ENCODE measurements at places on chromosomes 13 and 19.

- no peak for DNase-seq
Observed at GRCh38 chr13:31864307-31864706, 125.0 kb downstream of the RXFP2 start.

DNA sequence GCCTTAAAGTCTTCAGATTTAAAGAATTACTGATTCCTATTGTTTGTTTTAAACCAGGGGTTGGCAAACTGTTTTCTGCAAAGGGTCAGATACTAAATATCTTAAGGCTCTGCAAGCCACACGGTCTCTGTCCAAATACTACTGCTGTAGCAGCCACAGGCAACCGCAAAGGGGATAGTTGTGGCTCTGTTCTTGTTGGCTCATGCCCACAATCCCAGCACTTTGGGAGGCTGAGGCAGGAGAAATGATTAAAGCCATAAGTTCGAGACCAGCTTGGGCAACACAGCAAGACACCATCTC lies 22.4 kb downstream of the RANBP3 start:
- DNase-seq = no peak

GRCh38 chr13:44918326-44919103 lies 70.8 kb downstream of the NUFIP1 start:
- DNase-seq = peak; percentile 56

DNA sequence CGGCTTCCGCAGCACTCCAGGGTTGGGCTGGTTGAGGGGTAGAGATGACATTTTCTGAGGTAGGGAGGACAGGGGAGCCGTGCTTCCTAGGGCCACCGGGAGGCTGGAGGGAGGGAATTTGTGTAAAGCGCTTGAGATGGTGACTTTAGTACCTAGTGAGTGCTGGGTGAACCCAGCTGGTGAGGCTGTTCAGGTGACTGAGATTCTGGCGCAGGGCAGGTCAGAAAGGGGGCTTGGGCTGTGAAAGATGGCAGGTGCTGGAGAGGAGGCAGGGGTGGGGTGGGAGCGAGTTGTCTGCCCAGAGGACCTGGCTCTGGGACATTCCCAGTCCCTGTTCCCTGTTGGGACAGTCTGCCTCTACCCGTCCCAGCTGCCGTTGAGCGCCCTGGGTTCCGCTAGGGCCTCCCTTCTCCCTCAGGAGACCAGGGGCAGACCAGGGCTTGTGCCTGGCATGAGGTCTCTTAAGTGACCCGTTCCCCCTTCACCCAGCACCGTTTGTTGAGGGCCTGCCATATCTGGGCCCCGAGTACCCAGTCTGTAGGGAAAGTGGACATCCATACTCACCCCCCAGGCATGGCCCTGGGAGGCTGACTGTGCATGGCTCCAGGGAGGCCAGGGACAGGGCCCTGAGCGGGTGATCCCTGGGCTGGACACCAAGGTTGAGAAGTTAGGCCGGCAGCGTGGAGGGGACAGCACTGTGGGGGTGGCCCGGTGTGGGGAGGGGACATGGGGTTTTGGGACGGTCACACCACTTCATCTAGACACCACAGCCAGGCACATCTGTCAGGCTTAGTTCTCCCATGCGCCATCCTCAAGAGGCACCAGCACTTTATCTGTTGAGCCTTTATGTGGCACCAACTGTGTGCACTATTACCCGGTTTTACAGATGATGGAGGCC lies 5.0 kb downstream of the PTOV1 start:
- DNase-seq = no peak

DNA sequence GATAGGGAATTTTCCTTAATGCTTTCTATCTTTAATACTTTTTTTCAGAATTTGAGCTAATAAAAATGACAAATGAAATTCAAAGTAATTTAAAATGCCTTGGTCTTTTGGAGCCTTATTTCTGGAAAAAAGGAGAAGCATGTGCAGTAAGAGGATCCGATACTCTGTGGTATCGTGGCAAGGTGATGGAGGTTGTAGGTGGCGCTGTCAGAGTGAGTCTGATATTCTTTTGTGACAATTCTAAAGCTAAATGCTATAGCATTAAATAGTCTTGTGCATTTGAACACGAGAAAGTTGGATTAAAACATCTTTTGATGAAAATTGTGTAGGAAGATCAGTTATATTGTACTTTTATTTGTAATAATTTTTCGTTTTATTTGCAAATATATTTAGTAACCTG lies 95.0 kb downstream of the RNF17 start:
- no peak for DNase-seq

- DNase-seq = no peak
Observed at GRCh38 chr19:3056417-3057088, 5.7 kb downstream of the TLE5 start.

- DNase-seq = no peak
Observed at GRCh38 chr13:67353941-67354340, 123.8 kb upstream of the PCDH9 start.

GRCh38 chr13:48731957-48732569 lies 78.3 kb downstream of the CYSLTR2 start:
- DNase-seq = peak; percentile 46

- no peak for DNase-seq
Observed at GRCh38 chr19:33905937-33906577, 109.4 kb downstream of the KCTD15 start.

DNA sequence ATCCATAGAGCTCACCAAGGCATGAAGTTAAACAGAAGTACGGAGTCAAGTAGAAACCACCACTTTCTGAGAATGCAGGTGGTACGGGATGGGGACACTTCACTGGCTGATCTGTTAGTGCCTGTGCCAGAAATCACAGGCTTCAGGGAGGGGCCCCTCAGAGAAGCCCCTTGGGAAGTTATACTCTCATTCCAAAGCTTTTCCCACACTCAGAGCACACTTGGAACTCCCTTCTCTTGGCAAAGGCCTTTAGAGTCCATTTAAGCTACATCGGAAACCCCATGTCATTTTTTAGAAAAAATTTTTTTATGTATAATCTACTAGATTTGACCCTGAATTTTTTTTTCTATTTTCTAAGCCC lies 80.7 kb upstream of the WASF3 start:
- no peak for DNase-seq

DNA sequence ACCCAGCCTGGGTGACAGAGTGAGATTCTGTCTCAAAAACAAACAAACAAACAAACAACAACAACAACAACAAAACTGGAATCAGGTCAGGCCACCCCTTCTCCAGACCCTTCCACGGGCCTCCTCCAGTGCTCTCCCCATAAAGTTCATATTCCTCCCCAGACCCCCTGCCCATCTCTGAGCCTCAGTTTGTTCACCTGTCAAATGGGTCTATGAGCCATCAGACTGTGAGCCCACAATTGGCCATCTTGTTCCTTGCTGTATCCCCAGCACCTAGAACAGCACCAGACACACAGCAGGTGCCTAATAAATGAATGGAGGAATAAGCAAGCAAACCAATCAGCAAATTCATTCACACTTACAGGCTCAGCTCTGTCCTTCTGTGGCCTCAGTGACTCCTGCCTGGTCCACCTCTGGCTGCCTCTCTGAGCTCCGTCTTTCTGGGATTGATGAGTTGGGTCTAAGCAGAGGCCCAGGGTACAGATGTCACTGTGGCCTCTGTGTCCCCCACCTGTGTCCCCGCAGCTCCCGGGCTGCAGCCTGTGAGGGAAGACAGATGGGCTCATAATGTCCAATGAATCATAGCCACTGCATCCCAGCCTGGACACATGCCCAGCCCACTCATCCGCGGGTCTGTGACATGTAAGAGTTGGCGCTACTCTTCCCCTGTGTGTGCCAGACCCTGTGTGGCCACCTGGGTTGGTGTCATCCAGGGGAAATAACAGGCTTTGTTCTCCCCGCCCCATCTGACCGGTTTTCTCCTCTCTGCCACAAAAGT lies 19.6 kb upstream of the PTPRS start:
- DNase-seq = no peak

DNA sequence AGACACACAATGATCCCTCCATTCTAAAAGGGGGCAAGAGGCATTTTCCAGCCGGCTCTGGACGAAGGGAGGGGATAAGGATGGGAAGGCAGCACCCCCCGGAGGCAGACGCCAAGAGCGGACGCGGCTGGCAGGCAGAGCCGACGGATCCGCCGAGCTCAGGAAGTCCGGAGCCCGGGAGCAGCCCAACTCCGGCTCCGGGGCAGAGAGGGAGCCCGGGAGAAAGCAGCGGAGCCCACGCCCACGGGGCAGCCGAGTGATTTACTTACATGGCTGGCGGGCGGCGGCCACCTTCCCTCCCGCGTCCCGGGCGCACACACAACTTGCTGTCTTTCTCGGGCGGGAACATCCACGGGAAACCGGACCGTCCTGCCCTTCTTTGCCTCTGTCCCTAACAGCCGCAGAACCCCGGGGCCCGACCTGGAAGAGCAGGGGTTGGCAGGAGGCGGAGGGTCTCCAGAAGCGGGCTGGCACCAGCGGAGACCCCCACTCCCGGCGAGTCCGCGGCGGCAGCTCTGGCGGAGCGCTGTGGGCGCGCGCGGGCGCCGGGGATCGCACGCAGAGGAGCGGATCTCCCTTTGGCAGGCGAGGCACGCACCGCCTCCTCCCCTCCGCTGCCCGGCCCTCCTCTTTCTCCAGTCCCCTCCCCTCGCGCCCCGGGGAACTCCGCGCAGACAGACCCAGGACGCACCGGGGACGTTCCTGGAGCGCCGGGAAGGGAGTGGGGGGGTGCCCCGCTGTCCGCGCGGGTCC lies at the start of gene LHFPL6:
LHFPL6 (minus strand) TSS at position 580 of the 753 bp plus-strand sequence.
- peak; percentile 56 for DNase-seq

All from HuH-7 (cell line).